ENCODE measurements at places on chromosomes 2 and 18.

DNA sequence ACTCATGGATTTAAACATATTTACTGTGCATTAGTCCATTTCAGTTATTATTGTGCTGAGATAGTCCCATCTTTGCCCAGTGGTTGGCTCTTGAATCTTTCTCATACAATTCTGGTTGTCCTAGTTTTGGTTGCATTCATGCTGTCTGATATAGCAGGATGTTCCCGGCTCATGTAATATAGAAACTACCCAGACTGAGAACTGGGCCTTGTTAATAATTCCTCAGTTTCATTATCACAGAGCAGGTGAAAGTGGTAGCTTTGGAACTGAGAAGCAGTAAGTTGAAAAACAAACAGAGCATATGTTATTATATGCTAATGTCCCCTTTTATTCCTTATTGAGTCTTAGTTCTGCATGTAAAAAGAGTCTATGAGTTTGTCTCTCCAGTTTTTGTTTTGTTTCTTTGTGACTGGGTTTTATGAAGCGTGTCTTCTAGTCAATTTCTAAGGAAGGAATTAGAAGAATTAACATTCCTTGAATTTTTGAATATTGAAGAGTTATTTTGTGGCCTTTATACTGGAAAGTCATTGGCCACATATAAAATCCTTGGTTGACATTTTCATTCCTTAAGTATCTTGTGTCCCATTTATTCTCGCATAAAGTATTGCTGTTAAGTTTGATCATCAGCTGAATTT is 43.3 kb downstream of the EIF5B start:
- no peak for DNase-seq

DNA sequence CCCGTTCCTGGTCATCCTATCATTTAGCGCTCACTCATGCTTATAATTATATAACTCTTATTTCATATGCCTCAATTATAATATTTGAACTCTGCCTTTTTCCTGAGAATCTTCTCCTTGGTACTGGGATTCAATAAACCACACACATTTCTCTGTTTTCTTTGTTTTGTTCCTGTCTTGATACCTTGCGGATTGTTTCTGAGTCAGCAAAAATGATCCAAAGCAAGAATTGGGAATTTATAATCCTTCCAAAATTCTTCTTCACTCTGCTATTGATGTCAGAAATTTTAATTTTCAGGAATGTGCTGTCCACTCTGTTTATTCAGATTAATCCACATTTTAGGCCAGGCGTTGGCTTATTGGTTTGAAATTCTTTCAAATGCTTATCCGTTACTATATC is 886.0 kb downstream of the SUCLG1 start:
- no peak for DNase-seq

DNA sequence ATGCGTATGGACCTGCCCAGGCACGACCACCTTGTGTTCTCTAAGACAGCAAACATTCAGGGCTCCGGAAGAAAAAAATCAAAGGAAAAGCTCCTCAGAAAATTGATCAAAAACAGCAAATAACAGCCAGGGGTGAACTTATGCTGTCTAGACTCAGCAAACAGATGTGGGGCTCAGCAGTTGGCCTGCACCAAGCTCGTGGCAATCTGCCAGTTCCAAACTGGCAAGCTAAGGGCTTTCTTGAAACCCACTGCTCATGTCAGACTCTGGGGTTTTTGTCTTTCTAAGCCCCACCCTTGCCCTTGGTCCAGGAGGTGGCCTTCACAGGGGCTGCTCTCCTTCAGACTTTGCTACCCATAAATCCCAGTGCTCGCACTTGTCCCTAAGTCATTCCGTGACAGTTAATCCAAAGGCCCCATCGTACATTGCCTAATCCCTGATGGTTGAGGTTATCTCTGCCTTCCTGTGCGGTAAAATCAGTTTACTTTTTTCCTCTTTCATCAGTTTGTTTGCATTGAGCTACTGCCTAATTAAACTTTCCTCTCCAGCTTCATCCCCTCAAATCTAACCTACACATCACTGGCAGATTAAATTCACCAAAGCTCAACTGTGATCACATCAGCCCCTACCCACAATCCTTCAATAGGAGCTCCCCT is 408.0 kb downstream of the LRATD1 start:
- no peak for DNase-seq

DNA sequence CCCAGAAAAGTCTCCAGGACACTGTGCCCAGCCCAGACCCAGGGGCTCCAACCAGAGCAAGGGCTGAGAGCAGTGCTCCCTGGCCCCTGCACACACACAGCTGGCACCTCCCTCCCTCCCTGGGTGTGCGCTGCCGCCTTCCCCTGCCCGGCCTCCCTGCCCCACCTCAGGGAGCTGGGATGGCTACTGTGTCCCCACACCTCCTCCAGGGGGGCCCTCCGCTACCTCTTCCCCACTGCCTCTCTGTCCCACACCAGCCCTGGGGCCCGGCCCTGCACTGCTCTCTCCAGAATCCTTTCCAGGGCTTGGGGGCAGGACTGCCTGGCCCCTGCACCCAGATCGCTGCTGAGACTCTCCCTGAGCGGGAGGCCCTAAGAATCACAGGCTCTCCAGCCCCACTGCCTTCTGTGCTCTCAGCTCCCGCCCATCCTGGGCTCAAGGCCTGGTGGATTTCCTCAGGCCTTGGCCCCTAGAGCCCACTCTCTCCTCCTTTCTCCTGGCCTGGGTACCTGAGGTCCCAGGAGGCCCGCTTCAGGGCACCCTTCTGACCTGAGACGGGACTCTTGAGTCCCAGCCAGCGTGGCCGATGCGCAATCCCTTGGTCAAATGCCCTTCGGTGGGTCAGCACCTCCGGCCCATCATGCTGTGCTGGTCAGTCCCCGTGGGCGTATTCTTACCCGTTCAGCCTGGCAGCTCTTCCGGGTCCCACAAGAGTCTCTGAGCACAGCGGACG is 276.8 kb upstream of the HDAC4 start:
- no peak for DNase-seq

DNA sequence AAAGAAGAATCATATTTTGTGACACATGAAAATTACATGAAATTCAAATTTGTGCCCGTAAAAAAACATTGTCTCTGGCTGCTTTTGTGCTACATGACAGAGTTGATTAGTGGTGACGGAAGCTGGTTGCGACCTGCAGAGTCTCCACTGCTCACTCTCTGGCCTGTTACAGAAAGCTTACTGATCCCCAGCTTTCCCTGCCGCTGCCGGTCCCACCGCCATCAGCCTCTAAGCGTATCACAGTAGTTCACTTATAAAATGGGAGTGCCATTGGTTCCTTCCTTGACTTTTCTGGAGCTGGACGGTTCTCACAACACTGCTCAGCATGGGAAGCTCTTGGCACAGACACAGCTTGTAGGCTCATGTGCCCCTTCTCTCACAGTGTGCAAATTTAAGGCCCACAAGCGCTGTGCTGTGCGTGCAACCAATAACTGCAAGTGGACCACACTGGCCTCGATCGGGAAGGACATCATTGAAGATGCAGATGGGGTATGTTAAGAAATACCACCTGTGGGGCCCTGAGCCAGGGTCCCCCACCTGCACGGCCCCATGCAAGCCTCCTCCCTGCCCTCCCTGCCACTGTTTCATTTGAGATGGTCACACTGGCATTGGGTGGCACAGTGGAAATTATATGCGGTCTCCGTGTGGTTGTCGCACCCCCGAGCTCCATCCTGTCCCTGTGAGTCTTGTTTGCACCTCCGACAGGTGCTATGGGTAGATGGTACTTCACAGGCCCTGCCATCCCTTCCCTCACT is 81.3 kb downstream of the DGKD start:
- no peak for DNase-seq
